ENCODE measurements at places on chromosomes 11 and 22. TPM values are rescaled to one million over a fixed set of nuclear protein-coding genes. Genes with fewer than 3 reads are reported as not detected.

LDHAL6A gene
- total RNA-seq = not detected

PHOX2A gene
- total RNA-seq = not detected

KCNQ1OT1 gene
- total RNA-seq = 0.24 TPM

KCNJ5 gene
- total RNA-seq = not detected

APOA1 gene
- not detected for total RNA-seq

DNA sequence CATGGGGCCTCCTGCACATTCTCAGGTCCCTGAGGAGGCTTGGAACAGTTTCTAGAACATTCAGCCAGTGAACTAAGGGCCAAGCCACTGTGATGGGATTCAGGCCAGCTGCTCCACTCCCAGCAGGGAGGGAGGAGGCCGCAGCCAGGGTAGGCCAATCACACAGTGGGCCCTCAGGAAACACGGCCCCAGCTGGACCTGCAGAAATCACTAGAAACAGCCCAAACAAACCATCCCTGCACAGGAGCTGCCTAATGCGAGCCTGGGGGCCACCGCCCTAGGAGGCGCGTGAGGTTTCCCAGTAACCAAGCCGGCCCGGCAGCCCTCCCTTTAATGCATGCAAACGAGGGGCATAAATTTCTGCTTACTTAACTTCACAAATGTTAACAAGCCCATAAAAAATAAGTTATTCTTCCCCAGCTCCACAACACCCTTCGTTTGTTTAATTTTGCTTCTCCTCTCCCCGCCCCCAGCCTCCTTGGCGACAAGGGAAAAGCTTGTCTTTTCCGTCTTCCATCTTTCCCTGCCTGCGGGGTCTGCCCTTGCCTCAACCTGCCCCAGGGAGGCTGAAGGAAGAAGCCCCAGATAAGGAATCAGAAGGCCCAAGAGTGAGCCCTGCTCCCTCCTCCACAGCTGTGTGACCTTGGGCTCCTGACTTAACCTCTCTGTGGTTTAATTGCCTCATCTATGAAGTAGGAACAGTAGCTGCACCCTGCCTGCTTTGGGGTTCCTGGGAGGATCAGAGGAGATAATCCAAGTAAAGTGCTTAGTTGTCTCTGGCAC lies 25.7 kb downstream of the ELFN2 start:
- DNase-seq = no peak

DNA sequence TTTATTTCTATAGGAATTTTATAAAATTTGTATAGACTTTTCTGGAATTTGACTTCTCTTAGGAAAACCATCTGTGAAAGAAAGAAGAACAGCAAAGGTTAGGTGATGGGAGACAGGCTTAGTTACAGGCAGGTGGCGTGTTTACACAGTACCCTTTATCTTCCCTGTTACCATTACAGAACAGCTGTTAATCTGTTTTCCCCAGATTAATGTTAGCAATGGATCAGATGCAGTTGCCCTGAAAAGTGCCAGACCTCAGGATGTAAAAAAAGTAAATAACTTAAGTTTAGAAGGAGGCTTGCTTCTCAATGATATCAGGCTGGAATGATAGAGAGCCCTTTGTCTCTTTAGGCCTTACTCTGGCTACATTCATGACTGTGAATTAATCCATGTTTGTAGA lies 1186.5 kb upstream of the TENM4 start:
- no peak for DNase-seq

DNA sequence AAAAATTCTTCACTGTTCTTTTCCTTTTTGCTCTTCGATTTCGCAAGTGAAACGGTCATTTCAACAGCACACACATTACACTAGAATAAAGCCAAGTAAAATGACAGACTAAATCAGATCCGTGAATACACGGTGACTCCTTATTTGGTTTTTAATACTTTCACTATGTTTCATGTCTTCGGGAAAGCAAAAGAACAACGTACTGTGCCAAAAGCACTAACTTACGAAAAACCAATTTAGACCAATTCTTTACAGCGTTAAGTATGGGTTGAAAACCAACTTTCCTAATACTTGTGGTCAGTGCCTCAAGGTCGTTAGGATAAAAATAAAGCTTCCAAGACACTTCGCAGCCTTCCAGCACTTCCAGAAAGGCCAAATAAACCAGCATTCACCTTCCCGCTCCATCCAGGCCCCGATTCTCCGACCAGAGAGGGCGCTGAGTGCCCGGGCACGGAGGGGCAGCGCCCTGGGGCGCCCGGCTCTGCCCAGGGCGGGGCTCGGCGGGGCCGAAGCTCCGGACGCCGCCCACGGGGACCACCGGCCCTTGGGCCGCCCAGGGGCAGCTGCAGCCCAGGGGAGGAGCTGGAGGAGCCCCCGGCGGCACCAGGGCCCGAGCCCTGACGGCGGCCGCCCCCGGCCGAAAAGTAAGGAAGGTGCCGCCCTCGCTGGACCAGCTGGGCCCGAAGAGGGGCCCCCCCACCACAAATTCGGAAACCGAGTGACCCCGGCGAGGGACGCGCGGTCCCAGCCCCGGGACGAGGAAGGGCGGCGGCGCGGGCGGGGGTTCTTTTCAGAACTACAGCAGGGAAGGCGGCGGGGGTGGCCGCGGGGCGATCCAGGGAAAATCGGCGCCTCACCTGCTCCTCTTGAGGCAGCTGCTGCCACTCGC lies 499 bp downstream of the ATL3 start:
- DNase-seq = peak; percentile 39

DNA sequence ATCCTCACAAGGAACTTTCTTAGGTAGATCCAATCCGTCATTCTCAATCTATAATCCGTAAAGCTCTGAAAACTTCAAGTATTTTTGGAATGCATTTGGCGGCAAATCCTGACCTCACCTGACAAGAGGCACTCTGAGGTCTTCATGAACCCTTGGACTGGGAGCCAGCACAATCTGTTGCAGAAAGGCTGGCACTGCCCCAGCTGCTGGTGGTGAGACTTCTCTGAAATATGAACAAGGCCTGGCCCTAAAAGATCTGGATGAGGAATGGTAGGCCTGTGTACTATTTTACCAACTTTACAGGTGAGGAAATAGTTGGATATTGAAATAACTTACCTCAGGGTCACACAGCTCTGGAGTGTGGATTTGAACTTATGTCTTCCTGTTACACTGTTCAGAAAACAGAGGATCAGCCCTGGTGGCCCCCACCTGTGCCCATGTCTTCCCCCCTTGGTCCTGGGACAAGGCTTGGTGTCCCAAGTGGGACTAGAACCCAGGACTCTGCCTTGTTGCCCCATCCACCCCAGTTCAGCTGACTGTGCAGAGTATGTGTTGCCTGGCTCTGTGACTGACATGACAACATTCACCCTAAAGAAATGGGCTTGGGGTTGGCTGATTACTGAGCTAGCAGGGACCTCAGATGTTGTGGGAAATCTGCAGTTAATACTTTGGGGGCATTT lies 471.4 kb downstream of the MN1 start:
- no peak for DNase-seq

- DNase-seq = no peak
Observed at GRCh38 chr11:62352355-62353336, 15.4 kb downstream of the ASRGL1 start.

DNA sequence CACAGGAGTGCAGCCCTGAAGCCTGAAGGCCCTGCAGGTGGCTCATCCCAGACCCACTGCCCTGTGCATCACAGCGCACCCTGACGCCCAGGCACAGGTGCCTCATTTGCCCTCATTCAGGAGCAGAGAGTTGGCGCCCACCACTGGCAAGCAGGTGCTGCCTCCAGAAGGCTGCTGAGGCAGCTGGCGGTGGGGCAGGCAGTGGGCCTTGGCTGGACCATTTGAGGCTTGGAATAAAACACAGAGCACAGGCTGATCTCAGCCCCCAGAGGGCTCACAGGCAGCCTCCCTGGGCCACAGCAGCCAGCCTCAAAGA lies 1151.9 kb downstream of the BRD1 start:
- no peak for DNase-seq

DNA sequence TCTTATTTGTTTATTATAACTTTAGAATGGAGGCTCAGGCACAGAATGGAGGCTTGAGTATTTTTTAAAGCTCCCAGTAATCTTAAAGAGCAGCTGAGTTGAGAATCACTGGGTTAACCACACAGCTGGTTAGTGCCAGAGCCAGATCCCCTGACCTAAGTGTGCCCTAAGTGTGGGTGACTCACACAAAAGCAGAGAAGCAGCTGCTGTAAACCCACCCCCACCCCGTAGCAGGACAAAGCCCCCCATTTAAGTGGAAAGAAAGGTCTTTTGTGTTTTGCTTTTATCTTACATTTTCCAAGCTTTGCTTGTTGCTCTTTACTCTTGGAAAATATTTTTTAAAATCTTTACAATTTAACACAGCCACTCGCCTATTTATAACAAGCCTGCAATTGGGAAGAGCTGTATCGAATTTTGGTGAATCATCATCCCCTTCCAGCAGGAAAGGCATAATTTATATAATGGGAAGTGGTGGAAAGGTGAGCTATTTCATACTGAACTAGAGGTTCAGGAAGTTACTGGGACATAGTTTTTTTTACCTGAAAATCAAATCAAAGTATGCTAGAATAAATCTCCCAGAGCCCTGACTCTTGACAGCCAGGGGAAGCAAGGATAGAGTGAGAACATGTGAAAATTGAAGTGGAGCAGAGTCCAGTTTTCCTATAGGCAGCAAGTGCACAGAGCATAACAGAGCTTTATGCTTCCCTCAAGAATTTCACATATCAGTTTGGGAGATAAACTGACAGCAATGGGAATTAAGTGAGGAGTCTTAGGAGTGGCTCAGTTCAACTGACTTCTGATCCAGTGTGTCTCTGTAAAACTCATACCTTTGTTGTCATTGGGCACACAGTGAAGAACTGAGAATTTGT lies 405.7 kb downstream of the AASDHPPT start:
- no peak for DNase-seq

- no peak for DNase-seq
Observed at GRCh38 chr22:38433871-38434270, 21.1 kb downstream of the KCNJ4 start.

DNA sequence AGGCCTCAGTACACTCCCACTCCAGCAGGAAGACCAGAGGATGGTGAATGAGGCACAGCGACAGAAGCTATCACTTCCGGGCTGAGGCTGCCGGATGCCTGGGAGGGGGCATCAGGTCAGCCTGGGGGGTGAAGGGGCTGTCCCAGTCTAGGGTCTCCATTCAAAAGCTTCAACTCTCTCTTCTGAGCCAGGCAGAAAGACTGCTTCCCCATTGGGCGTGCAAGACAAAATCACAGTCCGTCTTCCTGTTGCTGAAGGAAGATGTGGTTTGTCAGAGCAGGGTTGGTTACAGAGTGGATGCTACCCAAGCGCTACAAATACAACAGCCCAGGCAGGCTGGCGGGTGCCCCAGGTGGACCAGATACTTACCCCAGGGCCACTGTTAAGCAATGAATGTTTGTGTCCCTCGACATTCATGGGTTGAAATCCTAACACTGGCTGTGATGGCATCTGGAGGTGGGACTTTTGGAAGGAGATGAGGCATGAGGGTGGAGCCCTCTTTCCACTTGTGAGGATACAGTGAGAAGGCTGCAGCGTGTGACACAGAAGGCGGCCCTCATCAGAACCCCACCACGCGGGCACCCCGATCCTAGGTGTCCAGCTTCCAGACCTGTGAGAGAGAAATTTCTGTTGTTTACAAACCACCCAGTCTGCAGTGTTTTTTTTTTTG lies 12.0 kb downstream of the UPK3A start:
- peak; percentile 70 for DNase-seq

DNA sequence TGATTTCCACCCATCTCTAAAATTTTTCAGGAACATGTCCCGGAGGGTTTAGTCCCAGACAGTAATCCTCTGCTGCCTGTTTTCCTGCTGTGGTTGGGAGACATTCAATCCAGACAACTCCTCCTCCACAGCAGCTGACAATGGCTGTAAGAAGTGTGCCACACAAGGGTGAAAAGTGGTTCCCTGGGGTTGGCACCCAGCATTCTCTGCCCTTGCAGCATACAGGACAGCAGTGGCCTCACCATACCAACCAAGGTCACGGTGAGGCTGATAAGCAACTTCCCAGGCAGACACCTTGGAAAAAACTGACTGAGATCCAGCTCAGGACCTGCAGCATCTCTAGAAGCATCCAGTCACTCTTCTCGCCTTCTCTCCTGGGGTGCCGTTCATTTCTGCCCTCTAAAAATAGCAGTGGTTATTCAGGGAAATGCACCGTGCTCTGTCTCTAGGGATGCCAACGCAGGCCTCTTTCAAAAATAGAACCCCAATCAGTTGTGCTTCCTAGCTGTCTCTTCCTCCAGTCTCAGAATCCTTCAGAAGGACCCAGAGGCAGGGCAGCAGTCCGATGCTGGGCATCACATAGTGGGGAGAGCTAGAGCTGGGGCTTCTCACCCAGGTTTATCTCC lies 241.0 kb downstream of the TENM4 start:
- no peak for DNase-seq

- DNase-seq = no peak
Observed at GRCh38 chr11:44779736-44780520, 53.2 kb downstream of the TSPAN18 start.

DNA sequence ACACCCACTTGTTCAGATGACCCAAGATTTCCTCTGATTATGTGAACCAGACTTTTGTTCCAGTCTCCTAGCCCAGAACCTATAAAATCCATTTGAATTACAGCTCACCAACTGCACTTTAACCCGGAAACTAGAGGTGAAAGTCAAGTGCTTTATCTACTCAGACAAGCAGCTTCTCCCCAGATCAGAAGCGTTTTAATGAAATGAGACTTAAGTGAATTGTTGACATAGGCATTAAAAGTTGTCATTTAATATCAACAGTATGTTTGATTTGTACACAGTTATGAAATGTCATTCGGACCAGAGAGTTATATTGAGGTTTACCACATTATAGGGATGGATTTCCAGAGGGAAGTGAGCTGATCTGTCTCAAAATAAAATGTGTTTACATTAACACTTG lies 52.0 kb downstream of the CADM1 start:
- DNase-seq = no peak

GRCh38 chr11:75028724-75029123 lies 40.0 kb downstream of the NEU3 start:
- DNase-seq = no peak

GRCh38 chr11:45618897-45619296 lies 46.5 kb downstream of the CHST1 start:
- no peak for DNase-seq

- DNase-seq = no peak
Observed at GRCh38 chr11:26332572-26332915, 614 bp downstream of the ANO3 start.

DNA sequence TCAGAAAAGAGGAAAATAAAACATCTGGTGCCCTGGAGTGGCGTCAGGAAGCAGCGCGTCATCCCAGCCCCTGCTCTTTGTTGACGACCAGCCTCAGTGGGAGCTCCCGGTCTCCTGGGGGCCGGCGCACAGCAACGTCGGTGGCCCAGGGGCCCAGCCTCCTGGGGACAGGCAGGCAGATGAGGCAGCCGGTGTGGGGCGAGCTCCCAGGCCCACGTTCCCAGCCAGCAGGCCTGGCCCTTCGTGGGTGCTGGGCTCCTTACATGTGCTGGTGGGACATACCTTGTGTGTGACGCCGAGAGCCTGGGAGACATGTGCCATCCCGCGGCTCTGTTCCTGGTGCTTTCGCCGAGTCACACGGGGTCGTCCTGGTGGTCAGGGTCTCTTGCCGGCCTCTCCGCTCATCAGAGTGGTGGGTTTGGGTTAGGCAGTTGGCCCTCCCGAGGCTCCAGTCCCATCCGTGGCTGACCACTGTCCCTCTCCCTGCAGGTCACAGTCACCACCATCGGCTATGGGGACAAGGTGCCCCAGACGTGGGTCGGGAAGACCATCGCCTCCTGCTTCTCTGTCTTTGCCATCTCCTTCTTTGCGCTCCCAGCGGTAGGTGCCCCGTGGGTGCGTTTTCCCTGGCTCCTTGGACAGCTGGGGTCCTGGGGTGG lies 116.7 kb downstream of the KCNQ1OT1 start:
- no peak for DNase-seq

- DNase-seq = no peak
Observed at GRCh38 chr11:121282886-121283502, 9.6 kb upstream of the SC5D start.
